A375 (cell line): ENCODE measurements at places on chromosomes 6 and 20. TPM values are rescaled to one million over a fixed set of nuclear protein-coding genes. Genes with fewer than 3 reads are reported as not detected.

Gene MOCS1
- 8.5 and 9.4 TPM in 2 replicates for total RNA-seq

Gene ZSCAN16
- total RNA-seq, result 3.8 and 5.2 TPM in 2 replicates

Gene STMND1
- total RNA-seq, result not detected in 2 replicates

Gene IPCEF1
- total RNA-seq, result not detected in 2 replicates

Gene PGBD1
- 2.0 and 3.2 TPM in 2 replicates for total RNA-seq

Gene JAG1
- total RNA-seq, result 20.1 and 27.2 TPM in 2 replicates

Gene AARS2
- 21.3 and 21.6 TPM in 2 replicates for total RNA-seq

Gene TMC2
- total RNA-seq, result not detected in 2 replicates

Gene KDM1B
- total RNA-seq, result 7.0 and 8.8 TPM in 2 replicates

Gene ZC2HC1B
- total RNA-seq, result not detected in 2 replicates

Gene LY6G6C
- not detected in 2 replicates for total RNA-seq
